ENCODE measurements at places on chromosomes 3 and 15. TPM values are rescaled to one million over a fixed set of nuclear protein-coding genes. Genes with fewer than 3 reads are reported as not detected.

DNA sequence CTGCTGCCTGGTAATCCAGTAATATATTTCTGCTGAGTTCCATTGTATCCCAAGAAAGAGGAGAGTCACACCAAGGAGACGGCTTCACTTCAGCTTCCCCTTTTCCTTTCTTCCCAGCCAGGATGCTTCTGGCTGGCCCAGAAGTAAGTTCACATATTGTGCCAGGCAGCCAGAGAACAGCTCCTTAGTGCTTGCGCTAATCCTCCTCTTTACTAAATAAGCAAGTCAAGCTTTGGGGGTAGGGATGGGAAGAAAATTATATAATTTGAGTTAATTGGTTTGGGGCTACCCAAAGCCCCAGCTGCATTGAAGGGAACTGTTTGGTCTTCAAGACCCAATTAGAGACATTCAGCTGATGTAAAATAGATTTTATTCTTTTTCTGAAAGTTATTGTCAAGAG, 218.8 kb upstream of the HES1 start:
- no peak overlapping the region for H3K4me3 ChIP-seq
- no peak for DNase-seq
- peaks cover 3% of the 10 kb centered on the region for H3K4me1 ChIP-seq
- no peak overlapping the region for H3K27ac ChIP-seq
- no peaks in the 10 kb centered on the region for H3K27me3 ChIP-seq

DNA sequence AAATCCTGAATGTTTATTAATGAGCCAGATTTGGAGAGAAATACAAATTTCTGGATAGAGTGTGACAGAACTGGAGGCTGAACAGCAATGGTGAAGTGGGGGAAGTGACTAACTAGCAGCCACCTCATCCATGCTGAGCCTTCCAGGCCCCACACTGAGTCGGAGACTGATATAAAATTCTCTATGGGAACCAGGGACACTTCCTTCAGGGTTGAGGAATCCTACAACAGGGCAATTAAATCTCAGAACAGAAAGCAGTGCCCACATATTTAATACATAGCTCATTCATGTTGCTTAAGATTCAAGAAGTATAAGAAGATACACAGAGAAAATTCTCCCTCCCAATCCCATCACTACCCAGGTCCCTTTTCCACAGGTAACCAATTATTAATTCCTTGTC, 49.3 kb downstream of the HACD2 start:
- no peak for DNase-seq
- H3K27ac ChIP-seq, result no peak overlapping the region
- H3K27me3 ChIP-seq, result no peaks in the 10 kb centered on the region
- no peak overlapping the region for H3K4me3 ChIP-seq
- no peaks in the 10 kb centered on the region for H3K36me3 ChIP-seq
- H3K4me1 ChIP-seq, result no peaks in the 10 kb centered on the region

- H3K27ac ChIP-seq, result no peak overlapping the region
- no peaks in the 10 kb centered on the region for H3K27me3 ChIP-seq
- no peaks in the 10 kb centered on the region for H3K36me3 ChIP-seq
Observed at GRCh38 chr3:195771646-195772300, 40.0 kb downstream of the MUC4 start.

WDR49 gene
- total RNA-seq, result 0.74 TPM

CD96 gene
- 69.1 TPM for total RNA-seq

GABRA5 gene
- total RNA-seq, result not detected

VPS8 gene
- total RNA-seq, result 30.2 TPM

UBR1 gene
- 28.6 TPM for total RNA-seq

Data from CD8-positive, alpha-beta memory T cell (primary cell).